ENCODE measurements at places on chromosomes 5 and 9.

DNA sequence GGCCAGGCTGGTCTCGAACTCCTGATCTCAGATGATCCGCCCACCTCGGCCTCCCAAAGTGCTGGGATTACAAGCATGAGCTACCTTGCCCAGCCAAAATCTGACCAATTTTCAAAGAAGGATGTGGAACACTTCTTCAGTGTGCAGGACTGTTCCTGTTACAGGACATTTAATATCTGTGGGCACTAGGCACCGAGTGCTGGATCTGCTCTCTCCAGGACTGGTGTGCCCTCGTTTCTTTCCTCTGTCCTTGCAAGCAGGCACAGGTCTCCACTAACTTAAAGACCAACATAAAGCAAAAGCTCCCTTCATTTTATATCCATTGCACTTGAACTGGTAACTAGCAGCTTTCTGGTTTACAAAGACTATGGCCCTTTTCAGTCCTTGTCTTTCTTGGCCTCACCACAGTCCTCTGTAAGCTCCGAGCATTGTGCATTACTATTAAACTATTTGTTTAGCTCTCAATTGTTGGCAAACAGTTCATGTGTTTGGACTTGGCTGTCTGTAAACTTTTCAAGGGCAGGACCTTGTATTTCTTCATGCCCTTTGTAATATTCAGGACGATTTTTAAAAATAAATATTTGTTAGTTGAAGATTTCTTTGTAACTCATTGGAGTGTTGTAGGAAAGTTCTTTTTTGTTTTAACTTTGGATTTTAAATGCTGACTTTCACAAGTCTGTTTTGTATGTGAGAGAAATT, 37.3 kb downstream of the ARHGEF28 start:
- no peak for DNase-seq

DNA sequence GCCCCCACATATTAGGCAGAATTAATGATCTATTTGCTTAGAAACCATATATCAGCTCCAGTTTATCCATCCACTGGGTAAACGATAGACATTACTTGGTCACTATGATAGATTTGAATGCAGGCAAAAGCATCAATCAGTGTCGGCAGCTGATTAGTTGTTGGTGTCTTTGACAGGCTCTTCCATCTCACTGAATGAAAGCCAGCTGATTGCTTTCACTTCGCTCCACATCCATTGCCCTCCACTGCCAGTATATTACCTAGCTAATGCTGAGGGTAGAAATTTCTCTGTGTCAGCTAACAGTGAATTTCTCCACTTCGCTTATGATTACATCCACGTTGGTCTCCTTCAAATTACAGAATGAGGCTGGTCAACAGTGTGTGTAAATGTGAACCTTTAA, 821.3 kb upstream of the TYRP1 start:
- DNase-seq, result no peak

GRCh38 chr5:1067141-1068121, 44.4 kb downstream of the SLC12A7 start:
- DNase-seq, result peak; percentile 92

- DNase-seq, result no peak
These were observed 398.9 kb upstream of the PCSK5 start for GRCh38 chr9:75491533-75491932.

DNA sequence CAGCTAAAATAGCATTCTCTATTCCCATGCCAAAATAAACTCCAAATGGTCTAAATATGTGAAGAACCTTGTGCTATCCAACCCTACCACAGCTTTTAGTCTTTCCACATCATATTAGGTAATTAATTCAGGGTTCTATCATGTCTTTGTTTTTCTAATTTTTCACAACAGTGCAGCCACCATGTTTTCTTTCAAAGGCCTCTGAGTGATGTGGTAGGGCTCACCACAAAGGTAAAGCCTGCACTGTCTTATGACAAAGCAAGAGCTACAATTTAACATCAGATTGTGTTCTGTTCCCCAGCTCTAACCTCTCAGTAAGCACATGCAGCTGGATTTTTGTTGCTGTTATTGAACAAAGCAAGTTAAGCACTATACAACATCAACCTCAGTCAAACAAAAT, 52.4 kb downstream of the MEF2C start:
- no peak for DNase-seq

DNA sequence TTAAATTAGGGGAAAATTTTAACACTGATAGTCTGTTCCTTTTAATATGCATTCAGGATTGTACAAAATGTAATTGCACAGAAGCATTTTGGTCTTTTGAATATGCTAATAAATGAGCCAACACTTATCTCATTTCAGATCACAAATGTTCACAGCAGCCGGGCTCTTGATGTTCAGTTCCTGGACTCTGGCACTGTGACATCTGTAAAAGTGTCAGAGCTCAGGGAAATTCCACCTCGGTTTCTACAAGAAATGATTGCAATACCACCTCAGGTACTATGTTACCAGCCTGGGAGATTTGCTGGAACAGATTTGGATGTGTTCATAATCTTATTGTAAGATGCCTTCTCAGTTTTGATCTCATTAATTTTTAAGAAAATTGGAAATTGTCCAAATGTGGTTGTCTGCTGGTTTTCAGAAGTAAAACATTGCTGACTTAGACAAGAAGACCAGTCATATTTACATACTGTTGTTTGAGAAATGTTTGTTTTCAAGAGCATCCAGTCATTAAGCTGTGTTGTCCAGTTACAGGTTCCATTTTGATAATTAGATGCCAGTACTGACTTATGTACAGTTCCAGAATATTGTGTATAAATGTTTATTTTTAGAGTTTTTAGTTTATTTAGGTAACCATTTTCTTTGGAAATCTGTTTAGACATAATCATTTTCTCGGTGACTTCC, 23.0 kb upstream of the TMOD1 start:
- DNase-seq, result no peak

DNA sequence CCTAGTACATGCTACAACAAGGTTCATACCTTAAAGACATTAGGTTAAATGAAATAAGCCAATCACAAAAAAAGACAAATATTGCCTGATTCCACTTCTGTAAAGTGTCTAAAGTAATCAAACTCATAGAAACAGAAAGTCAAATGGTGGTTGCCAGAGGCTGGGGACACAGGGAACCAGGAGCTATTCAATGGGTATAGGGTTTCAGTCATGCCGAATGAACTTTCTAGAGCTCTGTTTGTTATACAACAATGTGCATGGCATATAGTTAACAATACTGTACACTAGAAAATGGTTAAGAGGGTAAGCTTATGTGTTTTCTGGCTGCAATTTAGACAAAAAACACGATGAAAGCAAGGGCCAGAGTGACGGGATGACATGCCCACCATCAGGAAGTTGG, 70.8 kb upstream of the EGFLAM start:
- no peak for DNase-seq

DNA sequence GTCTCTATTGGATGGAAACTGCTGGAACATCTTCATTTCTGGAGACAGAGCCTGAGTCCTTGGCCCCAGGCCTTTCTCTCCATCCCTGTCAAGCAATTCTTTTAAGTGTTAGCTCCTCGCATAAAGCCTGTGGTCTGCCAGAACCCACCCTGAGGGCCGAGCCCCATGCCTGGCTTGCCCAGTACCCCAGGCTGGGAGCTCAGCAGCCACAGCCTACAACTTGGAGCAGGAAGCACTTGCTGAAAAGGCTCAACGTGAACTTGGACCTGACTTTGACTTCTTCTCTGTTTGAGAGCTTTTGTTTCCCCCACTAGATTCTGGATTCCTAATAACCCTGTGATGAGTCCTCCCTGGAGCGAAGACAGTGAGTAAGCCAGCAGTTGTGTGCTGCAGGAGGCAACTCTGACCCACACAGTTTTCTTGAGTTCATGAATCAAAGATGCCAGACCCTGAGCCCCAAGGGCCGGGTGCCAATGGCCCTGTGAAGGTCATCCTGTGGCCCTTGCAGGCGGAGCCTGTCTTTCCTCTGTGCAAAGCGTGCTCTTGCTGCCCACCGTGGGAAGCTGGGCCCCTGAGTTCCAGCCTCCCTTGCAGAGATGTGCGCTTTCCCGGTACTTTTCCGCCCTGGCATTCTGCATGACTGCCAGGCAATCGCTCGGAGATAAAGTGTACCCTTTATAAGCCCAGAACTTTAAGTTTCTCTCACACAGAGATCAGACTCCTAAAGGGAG, 64.3 kb upstream of the RUFY1 start:
- DNase-seq, result no peak

GRCh38 chr9:135486267-135487065, 6.9 kb downstream of the PPP1R26 start:
- no peak for DNase-seq

DNA sequence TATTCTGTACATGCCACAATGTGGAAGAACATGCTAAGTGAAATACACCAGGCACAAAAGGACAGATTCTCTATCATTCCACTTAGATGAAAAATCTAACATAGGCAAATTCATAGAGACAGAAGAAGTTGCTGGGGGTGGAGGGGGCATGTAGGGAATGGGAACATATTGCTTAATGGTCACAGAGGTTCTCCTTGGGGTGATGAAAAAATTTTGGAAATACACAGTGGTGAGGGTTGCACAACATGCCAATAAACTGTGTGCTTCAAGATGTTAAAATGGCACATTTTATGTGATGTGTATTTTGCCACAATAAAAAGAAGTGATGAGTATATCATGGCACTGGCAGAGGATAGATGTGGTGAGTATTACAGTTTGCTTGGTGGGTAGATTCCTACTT, 111.9 kb downstream of the SUSD1 start:
- DNase-seq, result no peak

DNA sequence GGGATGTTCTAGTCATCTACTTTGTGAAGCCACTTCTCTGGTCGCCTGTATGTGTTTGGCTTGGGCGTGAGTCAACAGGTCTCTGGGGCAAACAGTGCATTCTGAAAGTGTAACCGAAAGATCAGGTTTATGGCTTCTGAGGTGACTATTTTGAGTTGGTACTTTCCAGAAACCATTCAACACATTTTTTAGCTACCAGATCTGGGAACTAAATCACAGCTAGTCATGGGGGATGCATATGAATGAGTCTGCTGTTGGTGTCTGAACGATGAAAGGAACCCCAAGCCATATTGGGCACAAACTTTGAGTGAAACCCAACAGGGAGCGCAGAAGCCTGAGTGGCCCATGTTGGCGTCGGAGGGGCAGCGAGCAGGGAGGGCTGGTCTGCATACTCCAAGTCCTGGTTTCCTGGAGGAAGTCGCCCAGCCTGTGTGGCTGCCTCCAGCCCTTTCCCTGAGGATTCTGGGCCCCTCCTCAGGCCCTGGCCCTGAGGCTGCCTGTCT, 35.3 kb downstream of the UBE2QL1 start:
- no peak for DNase-seq

GRCh38 chr5:179536676-179537075, 13.7 kb upstream of the RUFY1 start:
- DNase-seq, result no peak

DNA sequence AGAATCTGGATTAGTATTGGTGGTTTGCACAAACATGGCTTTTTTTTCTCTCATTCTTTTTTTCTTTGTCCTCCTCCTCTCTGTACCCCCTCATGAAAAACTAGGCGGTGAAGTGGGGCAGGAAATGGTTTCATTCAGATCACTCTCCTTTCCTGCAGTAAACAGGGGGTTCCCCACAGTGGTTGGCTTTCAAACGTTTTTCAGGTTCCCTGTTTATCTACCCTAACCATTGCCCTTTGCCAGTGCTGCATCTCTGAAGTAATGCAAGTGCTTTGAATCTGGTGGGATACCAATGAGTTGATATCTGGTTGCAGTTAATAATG, 29.8 kb downstream of the NR4A3 start:
- no peak for DNase-seq

GRCh38 chr9:98321269-98321668, 65.8 kb upstream of the TBC1D2 start:
- no peak for DNase-seq

DNA sequence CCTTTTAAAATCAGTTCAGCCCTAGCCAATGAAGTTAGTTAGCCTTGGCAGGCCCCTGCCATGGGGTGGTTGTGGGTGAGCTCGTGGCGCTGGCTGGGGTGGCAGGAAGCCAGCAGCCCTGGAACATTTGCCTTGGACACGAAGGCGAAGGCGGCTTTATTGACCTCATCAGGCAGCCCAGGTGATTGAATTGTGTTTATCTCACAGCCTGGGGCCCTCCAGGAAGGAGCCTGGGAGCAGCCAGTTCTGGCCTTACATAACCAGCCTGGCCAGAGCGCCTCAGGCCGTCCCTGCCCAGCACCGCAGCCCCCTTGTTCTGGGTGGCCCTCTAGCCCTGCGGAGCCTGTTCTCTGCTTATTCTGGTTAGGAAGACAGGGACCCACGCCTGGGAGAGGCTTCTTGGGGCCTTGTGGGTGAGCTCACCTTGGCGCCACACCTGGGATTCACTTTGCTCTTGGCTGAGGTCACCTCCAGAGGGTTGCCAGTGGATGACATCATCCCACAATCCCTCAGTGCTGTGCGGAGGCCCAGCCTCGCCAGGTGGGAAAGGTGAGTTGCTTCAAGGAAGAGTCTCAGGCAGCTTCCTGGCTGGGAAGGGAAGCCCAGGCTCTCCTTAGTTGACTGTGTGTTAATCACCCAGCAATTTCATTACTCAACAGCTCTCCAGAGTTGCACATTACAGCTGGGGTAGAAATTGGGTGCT, 54.4 kb upstream of the RPL26L1 start:
- no peak for DNase-seq

DNA sequence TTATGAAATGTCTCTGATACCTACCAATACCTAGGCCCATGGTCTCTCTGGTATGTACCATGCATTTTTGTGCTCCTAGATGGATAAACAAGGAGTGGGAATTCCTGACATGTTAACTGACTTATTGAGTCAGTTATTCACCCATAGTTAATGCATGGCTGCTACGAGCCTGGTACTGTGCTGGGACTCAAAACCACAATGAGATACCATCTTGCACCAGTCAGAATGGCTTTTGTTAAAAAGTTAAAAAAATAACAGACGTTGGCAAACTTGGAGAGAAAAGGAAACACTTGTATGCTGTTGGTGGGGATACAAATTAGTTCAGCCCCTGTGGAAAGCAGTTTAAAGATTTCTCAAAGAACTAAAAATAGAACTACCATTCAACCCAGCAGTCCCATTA, 293.8 kb downstream of the OSTF1 start:
- no peak for DNase-seq

GRCh38 chr5:156476158-156476551, 149.2 kb downstream of the SGCD start:
- no peak for DNase-seq

DNA sequence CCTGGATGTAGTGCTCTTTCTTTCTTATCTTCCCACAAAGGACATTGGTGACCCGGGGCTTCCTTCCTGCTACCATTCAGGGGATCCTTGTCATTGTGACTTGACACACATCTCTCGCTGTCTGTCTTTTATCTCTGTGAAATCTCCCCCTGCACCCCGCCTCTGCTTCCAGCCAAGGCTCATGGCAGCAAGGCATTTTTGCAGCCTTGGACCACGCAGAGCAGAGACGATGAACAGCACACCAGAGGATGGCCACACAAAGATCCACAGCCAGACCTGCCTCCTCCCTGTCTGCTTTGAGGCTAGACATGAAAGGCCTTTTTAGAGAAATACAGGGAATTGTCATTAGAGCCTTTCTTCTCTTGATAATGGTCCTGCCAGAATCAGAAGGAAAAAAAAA, 549.1 kb downstream of the CDK5RAP2 start:
- DNase-seq, result peak; percentile 1

DNA sequence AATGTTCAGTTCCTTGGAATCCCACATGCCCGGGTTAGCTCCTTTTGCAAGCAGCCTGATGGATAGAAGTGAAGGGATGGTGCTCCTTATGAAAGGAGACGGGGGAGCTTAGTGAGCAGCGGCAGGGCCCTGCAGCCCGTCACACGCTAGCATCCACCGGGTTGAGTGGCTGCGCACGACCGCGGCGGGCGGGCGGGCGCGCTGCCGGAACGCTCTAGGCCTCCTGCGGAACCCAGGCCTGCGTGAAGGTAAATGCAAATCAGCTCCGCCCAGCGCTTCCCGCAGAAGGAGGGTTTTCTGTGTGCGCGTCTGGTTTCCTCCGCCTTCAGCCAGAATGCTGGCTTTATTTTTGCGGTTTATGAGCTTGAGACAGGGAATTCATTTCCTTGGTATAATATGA, 19.8 kb downstream of the IL12B start:
- DNase-seq, result no peak

All from CMK (cell line).